HFFc6 (cell line): ENCODE measurements at places on chromosomes 2 and 18.

DNA sequence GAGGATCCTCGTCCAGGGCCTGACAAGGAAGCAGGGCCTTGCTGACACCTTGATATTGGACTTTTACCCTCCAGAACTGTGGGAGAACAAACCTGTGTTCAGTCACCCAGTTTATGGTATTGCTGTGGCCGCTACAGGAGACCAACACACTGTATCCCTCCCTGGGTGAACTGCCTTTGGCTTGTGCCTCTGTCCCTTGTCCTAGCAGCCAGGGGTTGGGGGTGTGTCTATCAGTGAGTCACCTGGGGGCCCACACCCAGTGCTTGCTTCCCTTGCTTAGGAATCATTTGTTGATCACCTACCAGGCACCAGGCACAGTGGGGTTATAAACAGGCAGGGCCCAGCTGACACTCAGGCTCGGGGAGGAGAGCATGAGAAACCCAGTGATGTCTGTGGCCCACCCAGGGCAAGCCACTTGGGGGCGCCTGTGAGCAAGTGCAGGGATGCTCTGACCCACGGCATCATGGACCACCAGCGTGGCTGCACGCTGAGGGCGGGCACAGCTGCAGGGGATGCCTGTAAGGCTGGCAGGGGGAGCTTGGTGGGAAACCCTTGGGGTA, 17.1 kb downstream of the TMEM185B start:
- DNase-seq, result no peak

DNA sequence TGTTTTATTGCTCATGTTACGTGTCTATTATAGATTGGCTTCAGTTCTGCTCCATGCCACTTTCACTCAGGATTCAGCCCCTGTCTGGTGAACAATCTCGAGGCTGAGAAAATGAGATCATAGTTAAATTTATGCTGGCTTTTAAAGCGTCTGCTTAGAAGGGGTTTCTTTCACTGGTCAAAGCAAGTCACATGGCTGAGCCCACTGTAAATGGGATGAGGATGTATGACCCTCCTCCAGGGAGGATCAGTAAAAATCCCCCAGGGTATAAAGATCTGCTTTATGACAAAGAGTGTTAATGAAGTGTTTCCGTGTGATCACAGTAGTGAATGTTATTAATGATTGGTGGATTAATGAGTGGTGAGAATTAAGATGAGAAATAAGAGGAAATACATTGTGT, 6.2 kb upstream of the PLCL1 start:
- no peak for DNase-seq

- no peak for DNase-seq
Measured at GRCh38 chr2:23008440-23008839, 376.5 kb upstream of the KLHL29 start.

- DNase-seq, result no peak
Measured at GRCh38 chr2:203584784-203585183, 49.7 kb upstream of the RAPH1 start.

- DNase-seq, result peak; percentile 72
Measured at GRCh38 chr2:150610670-150611279, 123.3 kb upstream of the RND3 start.

GRCh38 chr2:10397297-10397875, 50.7 kb downstream of the ODC1 start:
- DNase-seq, result no peak
